LoVo (cell line): ENCODE measurements at places on chromosomes 6 and 20.

- no peak for DNase-seq
Observed at GRCh38 chr6:138523347-138524210, 24.3 kb upstream of the NHSL1 start.

- DNase-seq, result no peak
Observed at GRCh38 chr20:56826705-56827665, 197.9 kb downstream of the TFAP2C start.

- no peak for DNase-seq
Observed at GRCh38 chr6:1747003-1747402, 137.3 kb downstream of the FOXC1 start.

GRCh38 chr20:59259946-59260345 is 40.5 kb upstream of the EDN3 start:
- no peak for DNase-seq

GRCh38 chr6:138654715-138655634 is 118.6 kb upstream of the CCDC28A start:
- DNase-seq, result no peak

GRCh38 chr20:48448666-48449600 is 378.9 kb downstream of the PREX1 start:
- no peak for DNase-seq

- DNase-seq, result no peak
Observed at GRCh38 chr6:149969635-149970034, 5.9 kb downstream of the ULBP1 start.

DNA sequence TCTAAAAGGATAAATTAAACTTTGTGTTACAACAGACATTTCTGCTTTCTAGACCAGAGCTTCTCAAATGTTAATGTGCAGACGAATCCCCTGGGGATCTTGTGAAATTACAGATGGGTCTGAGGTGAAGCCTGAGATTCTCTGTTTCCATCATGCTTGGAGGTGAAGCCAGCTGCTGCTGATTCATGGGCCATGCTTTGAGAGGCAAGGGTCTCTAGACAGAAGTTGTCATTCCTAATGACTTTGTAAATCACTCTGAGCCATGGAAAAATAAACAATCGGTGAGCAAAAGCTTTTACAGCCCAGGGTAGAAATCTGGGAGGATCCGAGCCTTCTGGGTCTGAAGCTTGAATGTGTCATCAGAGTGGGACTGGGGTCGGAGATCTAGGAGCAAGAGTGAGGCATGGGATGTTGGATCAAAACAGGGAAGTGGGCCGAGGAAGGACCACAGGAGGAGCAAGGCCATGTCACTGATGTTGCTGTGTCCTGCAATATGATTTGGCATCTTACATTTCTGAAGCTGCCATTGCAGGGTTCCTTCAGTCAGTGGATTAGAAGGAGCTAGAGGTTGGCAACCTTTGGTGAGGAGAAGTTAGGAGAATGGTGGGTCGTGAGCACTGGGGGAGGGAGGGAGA is 77.3 kb downstream of the TRMT11 start:
- DNase-seq, result no peak

GRCh38 chr20:52595518-52595917 is 376.6 kb upstream of the TSHZ2 start:
- no peak for DNase-seq

DNA sequence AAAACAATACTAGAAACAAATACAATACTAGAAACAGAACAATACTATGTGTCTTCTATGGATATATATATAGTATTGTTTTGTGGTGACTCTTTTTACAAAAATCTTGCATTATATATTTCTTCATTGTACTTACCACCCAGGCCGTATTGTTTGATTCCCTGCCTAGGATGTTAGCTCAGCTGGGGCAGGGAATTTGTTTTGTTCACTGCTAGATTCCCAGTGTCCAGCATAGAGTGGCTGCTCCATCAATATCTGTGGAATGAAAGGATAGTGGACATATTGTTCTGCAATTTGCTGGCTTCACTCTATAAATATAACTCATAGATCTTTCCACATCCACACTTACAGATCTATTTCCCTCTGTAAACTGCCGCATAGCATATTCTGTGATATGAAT is 21.5 kb upstream of the PREX1 start:
- DNase-seq, result no peak

- no peak for DNase-seq
Observed at GRCh38 chr6:3312604-3313231, 54.0 kb downstream of the PSMG4 start.
